ENCODE measurements at places on chromosomes 5 and 9. TPM values are rescaled to one million over a fixed set of nuclear protein-coding genes. Genes with fewer than 3 reads are reported as not detected.

Gene PCDHGA6
- polyA plus RNA-seq, result not detected

Gene IRX2
- polyA plus RNA-seq, result 7.8 TPM

Gene CARTPT
- polyA plus RNA-seq, result not detected

Gene EPB41L4A
- polyA plus RNA-seq, result 9.5 TPM

Gene CATSPER3
- polyA plus RNA-seq, result 0.59 TPM

Gene F12
- 49.8 TPM for polyA plus RNA-seq

Gene HMHB1
- not detected for polyA plus RNA-seq

Gene ANKRD18A
- 0.36 TPM for polyA plus RNA-seq

Gene C5orf58
- not detected for polyA plus RNA-seq

Gene SNX2
- polyA plus RNA-seq, result 102 TPM

Gene SAPCD2
- polyA plus RNA-seq, result 5.6 TPM

Gene NME5
- 2.6 TPM for polyA plus RNA-seq

Gene KIF12
- 96.5 TPM for polyA plus RNA-seq

Gene PHYKPL
- polyA plus RNA-seq, result 82.2 TPM

Gene TEX48
- polyA plus RNA-seq, result not detected

Gene ANKRD55
- 0.31 TPM for polyA plus RNA-seq

Gene MAMDC4
- 12.7 TPM for polyA plus RNA-seq

Gene NKD2
- 9.1 TPM for polyA plus RNA-seq

Gene EEIG1
- 44.1 TPM for polyA plus RNA-seq

Gene EDIL3
- 21.1 TPM for polyA plus RNA-seq

Gene KIAA0825
- polyA plus RNA-seq, result 2.1 TPM

Gene PHF24
- 0.11 TPM for polyA plus RNA-seq

Gene GPR151
- not detected for polyA plus RNA-seq

Gene ZBTB34
- 5.3 TPM for polyA plus RNA-seq

Gene LCN9
- polyA plus RNA-seq, result 21.6 TPM

Gene SLCO4C1
- polyA plus RNA-seq, result 6.2 TPM

Gene TMCO6
- 13.1 TPM for polyA plus RNA-seq

Gene SLC46A2
- not detected for polyA plus RNA-seq

Gene MZB1
- not detected for polyA plus RNA-seq

Gene MOB3B
- 8.5 TPM for polyA plus RNA-seq

Gene OR2S2
- polyA plus RNA-seq, result not detected

Gene LHFPL2
- polyA plus RNA-seq, result 15.6 TPM

Gene PCDHB9
- 1.0 TPM for polyA plus RNA-seq

Gene SPATA9
- polyA plus RNA-seq, result 0.17 TPM

Gene LCN12
- 36.8 TPM for polyA plus RNA-seq

Gene TRIM7
- not detected for polyA plus RNA-seq

Gene C9orf43
- 0.69 TPM for polyA plus RNA-seq

Gene TAS2R1
- not detected for polyA plus RNA-seq

Gene ARID3C
- polyA plus RNA-seq, result not detected

Gene PCDHA9
- polyA plus RNA-seq, result 0.57 TPM

Gene ADAMTSL1
- 7.1 TPM for polyA plus RNA-seq

Gene ARL14EPL
- not detected for polyA plus RNA-seq

Gene ZBED3
- polyA plus RNA-seq, result 29.8 TPM

Gene INSYN2B
- not detected for polyA plus RNA-seq

Gene INSL6
- 0.41 TPM for polyA plus RNA-seq

Data from hepatocyte (in vitro differentiated cells).